Right lung (tissue), 10 donors: ENCODE measurements at places on chromosomes 12 and 14. TPM values are rescaled to one million over a fixed set of nuclear protein-coding genes. Genes with fewer than 3 reads are reported as not detected.

SIX4 gene
- polyA plus RNA-seq: 4.7 TPM

TAS2R10 gene
- 1.1 TPM for polyA plus RNA-seq

CD69 gene
- 4.3 TPM for polyA plus RNA-seq

IRF2BPL gene
- 24.7 TPM for polyA plus RNA-seq

MIP gene
- not detected for polyA plus RNA-seq

MBIP gene
- polyA plus RNA-seq: 163 TPM

ACRBP gene
- 6.8 TPM for polyA plus RNA-seq

ERC1 gene
- 33.6 TPM for polyA plus RNA-seq

VPS33A gene
- polyA plus RNA-seq: 16.5 TPM

BBOF1 gene
- 13.1 TPM for polyA plus RNA-seq

GSG1 gene
- polyA plus RNA-seq: 0.49 TPM

GPHN gene
- polyA plus RNA-seq: 19.5 TPM

SLC10A1 gene
- polyA plus RNA-seq: 0.18 TPM

OR6C68 gene
- polyA plus RNA-seq: not detected

POTEM gene
- not detected for polyA plus RNA-seq

NYNRIN gene
- 109 TPM for polyA plus RNA-seq

GRCh38 chr12:107736914-107737313 is 24.0 kb downstream of the PRDM4 start:
- DNase-seq: no peak

DNA sequence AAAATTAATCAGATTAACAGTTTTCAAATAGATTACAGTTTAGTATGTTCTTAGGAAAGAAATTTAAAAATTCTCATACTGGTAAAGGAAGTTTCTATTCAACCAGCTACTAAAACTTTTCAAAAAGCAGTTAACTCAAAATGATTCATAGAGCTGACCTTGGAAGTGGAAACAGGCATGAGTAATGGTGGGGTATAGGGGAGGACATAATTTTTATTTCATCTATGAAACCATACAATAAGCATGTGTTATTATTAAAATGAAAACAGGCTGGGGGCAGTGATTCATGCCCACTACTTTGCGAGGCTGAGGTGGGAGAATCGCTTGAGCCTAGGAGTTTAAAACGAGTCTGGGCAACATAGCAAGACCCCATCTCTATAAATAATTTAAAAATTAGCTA is 73.0 kb downstream of the DNAI7 start:
- DNase-seq: no peak

- peak; percentile 20 for DNase-seq
Measured at GRCh38 chr14:91177073-91178034, 63.5 kb downstream of the DGLUCY start.

GRCh38 chr12:57744194-57744776 is 554 bp upstream of the TSPAN31 start:
- DNase-seq: no peak

DNA sequence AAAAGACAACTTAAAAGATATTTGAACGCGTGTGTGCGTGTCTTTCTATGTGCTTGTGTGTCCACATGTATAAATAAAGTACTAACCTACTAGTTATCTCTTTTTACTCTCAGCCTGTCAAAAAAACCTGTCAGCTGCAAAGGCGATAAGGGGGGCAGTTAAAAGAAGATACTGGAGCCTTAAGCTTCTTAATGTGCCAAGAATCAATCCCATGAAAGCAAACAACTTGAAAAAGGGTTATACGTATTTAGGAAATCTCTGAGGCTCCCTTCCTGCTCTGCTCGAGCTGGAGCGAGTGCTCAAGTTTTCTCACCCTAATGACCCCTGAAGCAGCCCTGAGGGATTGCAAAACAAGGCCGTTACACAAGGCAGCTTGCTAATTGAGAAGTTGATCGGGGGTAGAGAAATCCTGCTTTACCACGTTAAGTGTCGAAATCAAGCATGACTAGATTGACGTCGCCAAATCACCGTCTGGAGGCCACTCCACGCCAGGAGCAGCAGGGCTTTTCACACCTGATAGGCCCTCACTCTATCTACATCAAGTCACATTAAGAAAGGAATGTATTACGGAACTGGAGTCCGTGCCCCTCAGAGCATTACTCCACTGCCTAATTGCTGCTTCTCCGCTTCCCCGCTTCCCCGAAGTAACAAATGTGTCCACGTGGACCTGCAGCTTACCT is 32.4 kb downstream of the LMO3 start:
- DNase-seq: peak; percentile 58

- DNase-seq: no peak
Measured at GRCh38 chr12:93707836-93708235, 30.7 kb downstream of the CRADD start.

GRCh38 chr12:38682521-38682920 is 222.9 kb downstream of the CPNE8 start:
- DNase-seq: no peak

- DNase-seq: no peak
Measured at GRCh38 chr12:32534698-32535097, 135.3 kb downstream of the FGD4 start.

DNA sequence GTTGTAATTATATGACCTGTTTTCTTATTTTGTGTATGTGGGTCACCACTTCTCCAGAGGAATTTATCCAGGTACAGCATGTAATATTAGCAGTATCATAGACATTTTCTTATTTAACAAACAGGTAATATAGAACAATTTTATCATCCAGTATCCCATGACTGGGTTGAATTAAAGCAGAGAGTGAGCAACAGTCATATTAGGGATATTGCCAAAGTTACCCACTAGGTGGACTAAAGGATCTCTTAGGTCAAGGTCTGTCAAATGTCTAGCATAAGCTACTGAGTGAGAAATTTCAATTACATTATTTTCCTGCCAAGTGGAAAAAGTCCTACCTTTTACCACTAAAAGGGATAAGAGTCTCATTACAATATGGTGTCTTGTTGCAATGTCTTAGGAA is 62.1 kb upstream of the TRIM9 start:
- no peak for DNase-seq

DNA sequence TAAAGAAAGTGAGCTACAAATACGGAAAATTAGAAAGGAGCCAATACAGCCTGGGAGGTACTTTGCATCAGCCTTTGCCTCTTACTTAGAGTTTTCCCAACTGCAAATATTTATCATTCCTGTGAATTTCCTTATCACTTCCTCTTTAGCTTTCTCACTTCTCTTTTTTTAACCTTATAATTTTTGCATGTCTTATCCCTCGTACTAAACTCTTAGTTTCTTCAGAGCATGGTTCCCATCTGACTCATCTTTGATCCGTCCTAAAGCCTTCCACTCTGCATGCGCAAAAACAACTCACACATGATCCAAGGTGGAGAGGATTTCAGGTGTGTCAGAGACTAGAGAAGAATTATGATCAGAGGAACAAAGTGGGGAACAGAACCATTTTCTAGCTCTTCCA is 9.6 kb upstream of the SNAPC1 start:
- DNase-seq: no peak

DNA sequence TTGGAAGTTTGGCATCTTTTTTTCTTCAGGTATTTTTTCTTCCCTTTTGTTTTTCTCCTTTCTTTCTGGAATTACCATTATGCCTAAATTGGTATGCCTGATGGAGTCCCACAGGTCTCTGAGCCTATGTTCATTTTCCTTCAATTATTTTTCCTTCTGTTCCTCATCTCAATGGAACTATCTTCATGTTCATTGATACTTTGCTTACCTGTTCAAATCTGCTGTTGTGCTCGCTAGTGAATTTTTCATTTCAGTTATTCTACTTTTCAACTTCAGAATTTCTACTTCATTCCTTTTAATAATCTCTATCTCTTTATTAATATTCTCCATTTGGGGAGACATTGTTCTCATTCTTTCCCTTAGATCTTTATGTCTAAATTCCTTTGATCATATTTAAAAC is 15.4 kb upstream of the USP30 start:
- DNase-seq: no peak

- no peak for DNase-seq
Measured at GRCh38 chr12:95633049-95633731, 81.9 kb upstream of the USP44 start.

- no peak for DNase-seq
Measured at GRCh38 chr14:105858676-105859025, 332.3 kb downstream of the TMEM121 start.

DNA sequence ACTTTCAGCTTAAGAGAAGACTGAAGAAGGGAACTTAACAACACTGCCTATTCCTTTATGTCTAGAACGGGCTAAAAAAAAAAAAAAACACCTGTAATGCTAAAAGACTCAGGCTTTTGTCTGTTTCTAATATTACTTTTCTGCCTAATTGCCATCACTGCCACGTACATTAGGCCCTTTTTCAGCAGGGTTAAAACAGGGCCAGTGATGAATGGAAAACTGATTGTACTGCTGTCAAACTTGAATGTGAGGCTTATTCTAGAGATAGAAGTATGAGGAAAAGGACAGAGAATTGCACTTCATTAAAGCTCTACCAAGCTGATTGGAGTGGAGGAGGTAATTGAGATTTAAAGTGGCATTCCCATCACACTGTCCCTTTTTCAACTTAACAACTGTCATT is 535.8 kb downstream of the PRKD1 start:
- no peak for DNase-seq

- DNase-seq: no peak
Measured at GRCh38 chr12:52296572-52297215, 5.4 kb upstream of the KRT81 start.

GRCh38 chr14:98889836-98890185 is 382.2 kb downstream of the BCL11B start:
- no peak for DNase-seq

DNA sequence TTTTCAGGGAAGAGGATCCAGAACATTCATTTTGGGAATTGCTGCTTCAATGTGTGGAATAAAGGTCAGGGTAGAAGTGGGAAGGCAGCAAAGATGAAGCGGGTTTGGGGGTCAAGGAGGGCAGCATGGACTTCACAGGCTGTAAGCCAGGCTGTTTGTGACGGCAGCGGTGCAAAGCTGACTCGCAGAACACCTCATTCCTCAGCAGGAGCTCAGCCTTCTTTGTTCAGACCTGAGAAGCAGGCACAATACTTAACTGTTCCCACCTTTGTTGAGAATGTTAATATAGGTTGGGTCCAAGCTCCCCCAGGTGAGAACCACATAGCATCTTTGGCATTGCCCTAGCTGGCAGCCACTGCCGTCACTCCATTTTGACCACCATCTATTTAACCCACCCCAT is 16.7 kb downstream of the GRIN2B start:
- DNase-seq: no peak

DNA sequence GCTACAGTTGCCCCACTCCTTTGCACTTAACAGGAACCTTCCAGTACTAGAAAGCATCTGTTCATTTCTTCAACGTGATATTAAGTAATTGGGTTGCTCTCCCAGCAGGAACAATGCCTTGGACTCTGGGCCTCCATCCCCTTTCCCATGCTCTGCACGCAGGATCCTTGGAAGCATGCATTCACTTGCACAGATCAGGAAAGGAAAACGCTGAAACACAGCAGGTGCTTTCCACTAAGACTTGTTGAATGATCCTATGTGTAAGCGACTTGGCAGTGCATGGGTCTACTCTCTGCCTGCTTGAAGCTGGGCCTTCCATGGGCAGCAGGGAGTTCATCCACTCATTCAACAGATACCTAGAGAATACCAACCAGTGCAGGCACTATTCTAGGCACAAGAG is 2.3 kb downstream of the LTBP2 start:
- DNase-seq: no peak
